Ecto neural progenitor cell (in vitro differentiated cells): ENCODE measurements at places on chromosomes 5 and 9.

DNA sequence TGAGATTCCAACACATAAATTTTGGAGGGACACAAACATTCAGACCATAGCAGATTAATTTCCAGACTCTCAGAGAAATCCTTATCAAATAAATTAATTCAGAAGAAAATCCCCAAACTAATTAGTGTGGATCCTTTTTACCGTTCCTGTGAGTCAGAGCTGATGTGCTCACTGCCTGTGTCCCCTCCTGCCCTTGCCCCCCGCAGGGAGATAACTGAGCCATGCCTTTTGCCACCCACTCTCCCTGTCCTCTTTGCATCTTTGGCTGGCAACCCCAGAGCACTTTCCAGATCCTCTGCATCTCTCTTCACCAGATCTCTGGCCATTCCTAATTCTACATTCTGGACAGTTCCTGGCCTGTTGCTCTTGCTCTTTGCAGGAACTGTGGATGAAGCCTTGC lies 135.4 kb upstream of the MAP1B start:
- no peak for DNase-seq

DNA sequence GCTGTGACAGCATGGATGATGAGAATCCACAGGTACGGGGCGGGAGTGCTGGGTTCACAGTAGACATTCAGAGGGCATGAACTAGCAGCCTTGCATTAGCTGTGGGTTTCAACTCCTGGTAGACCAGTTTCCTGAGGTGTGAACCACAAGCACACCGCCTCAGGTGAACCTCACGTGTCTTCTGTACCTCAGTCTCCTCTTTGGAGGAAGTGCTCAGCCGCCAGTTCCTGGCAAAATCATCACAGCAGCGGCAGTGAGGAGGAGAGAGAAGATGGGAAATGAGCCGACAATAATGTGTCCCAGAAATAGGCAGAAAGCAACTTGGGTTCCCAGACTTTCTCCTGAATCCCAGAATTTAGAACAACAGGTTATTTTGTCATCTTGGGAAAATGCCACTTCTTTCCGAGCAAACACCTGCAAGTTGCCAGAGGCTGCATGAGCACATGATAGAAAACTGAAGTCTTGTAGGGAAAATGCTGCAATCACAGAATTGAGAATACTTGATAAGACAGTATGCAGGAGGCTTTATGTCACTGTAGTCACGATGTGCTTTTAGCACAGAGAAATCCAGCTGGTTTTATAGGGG lies 258.5 kb downstream of the AOPEP start:
- no peak for DNase-seq

DNA sequence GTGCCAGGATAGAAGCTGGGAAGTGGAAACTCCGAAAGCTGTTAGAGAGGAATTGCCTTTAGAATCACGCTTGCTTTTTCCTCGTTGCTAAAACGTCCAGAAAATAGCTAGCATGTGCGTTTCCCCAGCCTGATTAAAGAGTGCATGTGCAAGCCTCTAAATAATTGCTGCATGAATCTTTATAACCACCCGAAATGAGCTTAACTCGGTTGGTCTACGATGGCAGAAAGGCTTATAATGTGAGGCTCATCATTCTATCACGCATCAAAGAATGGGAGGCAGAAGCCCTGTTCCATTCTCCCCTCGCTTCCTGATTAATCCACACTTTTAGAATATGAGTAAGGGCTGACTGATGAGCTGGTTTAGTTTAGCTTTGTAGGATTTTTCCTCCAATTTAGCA lies 394.6 kb upstream of the WWC1 start:
- no peak for DNase-seq

DNA sequence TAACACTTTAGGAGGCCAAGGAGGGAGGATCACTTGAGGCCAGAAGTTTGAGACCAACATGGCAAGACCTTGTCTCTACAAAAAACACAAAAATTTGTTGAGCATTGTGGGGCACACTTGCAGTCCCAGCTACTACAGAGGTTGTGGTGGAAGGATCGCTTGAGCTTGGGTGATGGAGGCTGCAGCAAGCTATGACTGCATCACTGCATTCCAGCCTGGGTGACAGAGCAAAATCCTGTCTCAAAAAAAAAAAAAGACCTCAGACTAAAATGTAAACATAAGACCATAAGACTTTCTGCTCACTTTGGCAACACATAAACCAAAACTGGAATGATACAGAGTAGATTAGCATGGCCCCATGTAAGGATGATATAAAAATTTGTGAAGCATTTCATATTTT lies 24.6 kb upstream of the NANS start:
- no peak for DNase-seq

DNA sequence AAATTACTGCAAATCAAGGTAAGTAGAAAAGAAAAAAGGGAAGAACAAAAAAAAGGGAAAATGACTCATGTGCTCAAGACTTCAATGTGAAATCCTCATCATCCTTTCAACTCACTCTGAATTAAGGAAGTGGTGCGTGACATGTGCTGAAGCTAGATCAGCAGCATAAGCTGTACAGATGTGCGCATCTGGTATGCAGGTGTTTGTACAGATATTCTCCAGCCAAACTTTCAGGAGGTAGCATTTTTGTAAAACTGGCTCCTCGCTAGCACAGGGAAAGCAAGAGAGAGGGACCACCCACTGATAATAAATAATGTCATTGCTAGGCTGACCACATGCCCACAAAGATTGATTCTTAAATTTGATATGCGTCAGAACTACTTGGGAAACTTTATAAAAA lies 253.9 kb upstream of the RGMB start:
- no peak for DNase-seq

- peak; percentile 83 for DNase-seq
These were observed at the start of gene FAM120A for GRCh38 chr9:93450945-93451815. Gene FAM120A (plus strand): TSS chr9:93451685. CDS start chr9:93451916, 231 bp downstream.

DNA sequence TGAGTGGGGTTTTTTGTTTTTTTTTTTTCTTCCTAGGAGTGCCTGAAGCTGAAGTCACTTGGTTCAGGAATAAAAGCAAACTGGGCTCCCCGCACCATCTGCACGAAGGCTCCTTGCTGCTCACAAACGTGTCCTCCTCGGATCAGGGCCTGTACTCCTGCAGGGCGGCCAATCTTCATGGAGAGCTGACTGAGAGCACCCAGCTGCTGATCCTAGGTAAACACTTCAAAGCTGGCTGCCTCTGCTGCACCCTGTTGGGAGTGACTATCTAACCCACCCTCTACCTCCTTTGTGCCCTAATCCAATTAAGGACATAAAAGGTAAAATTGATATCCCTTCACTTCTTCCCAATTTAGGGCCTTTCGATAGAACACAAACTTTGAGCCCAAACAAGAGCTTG lies 206.8 kb downstream of the SAXO1 start:
- DNase-seq = no peak

GRCh38 chr9:114408645-114409044 lies 20.9 kb upstream of the AKNA start:
- DNase-seq = no peak

- DNase-seq = no peak
These were observed 12.0 kb downstream of the LRRC26 start for GRCh38 chr9:137157618-137158415.

GRCh38 chr9:128292009-128292408 lies 15.9 kb downstream of the SWI5 start:
- no peak for DNase-seq

DNA sequence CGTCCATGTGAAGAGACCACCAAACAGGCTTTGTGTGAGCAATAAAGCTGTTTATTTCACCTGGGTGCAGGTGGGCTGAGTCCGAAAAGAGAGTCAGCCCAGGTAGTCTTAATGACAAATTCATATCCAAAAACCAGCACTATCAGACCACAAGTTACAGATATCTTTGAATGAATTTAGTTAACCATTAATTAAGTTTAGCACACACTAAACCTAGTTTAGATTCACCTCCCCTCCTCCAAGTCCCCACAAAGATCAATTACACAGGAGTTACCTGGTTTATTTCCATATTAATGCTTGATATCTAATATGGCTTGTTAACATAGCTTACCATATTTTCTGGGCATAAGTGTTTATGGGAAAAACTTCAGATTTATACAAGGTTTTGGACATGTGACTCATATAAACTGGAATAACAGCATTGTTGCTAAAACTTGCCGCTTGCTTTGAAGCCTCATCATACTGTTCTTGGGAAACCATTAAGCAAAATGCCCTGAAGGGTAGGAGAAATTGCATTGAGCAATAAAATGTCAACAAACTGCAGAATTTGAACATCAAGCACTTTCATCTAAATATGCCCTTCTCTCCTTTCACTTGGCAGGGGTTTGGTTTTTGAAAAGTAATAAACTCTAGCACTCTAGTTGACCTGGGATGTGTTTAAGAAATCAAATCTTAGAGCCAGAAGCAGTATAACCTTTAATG lies 166.9 kb downstream of the SNCAIP start:
- DNase-seq = no peak
